ENCODE measurements at places on chromosomes 3 and 15.

DNA sequence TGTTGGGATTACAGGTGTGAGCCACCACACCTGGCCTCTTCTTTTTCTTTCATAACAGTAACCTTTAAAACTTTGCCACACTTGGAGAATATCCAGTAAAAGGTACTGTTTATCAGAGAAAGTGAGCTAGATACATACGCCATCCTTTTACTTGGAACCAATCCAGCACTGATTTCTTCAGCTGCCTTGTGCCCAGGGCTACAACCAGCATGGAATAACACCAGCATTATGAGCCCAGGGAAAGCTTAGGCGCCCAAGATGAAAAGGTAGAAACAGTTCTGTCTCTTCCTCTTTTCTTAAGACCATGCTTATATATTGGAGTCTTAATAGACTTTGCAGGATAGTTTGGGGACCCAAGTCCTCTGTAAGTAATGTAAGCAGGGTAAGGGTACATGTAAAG is 8.4 kb downstream of the SKIC8 start:
- no peak for DNase-seq

- no peak for DNase-seq
Observed at GRCh38 chr3:111252779-111253178, 181.2 kb downstream of the NECTIN3 start.

DNA sequence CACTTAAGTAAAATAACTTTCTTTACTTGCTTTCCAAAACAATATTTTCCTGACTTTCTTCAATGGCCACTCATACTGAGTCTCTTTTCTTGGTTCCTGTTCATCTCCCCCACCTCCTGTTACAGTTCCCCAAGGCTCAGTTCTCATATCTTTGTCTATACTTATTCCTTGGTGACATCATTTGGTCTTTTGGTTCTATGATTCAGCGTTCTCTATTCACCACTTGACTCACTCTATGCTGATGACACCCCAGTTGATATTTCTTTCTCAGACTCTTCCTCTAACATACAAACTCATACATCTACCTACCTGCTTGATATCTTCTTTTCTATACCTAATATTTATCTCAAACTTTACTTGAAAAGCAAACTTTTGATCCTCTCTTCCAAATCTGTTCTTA is 85.0 kb upstream of the P3H2 start:
- DNase-seq: no peak

- DNase-seq: no peak
Observed at GRCh38 chr15:68335251-68335650, 57.7 kb downstream of the FEM1B start.

- no peak for DNase-seq
Observed at GRCh38 chr15:100192097-100193080, 149.4 kb downstream of the ADAMTS17 start.

GRCh38 chr3:45931496-45931895 is 11.8 kb upstream of the CXCR6 start:
- DNase-seq: no peak

- DNase-seq: no peak
Observed at GRCh38 chr15:38085114-38085513, 150.7 kb downstream of the TMCO5A start.

DNA sequence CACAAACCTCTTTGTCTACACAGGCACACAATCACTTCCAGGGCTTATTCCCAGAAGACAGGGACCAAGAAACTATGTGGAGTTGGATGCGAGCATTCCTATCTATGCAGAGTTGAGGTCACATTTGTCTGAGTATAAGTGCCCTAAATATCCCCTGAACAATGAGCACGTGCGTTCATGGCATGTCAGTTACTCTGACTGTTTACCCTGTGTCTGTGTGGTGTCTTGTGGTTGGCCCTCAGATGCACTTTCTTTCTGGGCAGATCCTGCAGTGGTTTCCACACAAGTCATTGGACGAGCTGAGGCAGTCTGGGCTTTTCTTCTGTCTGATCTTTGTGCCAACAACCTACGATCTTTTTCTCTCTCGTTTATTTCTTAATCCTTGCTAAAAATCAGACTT is 134.5 kb downstream of the FBN1 start:
- no peak for DNase-seq

DNA sequence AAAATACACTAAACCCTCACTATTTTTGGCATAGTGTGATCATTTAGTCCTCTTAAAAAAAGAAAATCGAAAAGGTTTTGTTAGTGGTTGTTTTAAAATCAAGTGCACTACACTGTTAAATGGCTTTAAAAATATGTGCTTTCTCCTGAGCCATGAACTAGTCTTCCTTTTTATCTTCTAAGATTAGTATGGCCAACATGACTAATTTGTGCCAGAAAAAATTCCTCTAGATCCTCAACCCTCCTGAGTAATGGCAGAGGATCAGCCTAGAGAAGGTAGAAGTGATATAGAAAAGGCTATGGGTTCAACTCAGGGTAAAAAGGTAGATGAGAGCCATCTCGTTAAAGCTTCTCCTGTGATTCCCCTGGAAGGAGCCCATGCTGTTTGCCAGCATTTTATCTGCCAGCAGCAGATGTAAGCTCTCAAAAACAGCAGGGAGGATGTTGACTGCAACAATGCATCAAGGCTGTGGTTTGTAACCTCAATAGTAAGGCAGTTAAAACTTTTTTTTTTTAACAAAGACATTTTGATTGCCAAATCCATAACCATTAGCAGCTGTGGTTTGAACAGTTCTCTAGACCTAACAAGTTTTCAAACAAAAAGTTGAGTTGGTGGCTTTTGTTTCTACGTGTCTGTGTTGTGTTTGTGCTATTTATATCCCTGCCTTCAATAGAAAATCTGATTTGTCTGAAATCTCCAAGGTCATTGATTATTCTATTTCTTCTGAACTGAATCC is 30.2 kb upstream of the ZNF609 start:
- DNase-seq: peak; percentile 60

DNA sequence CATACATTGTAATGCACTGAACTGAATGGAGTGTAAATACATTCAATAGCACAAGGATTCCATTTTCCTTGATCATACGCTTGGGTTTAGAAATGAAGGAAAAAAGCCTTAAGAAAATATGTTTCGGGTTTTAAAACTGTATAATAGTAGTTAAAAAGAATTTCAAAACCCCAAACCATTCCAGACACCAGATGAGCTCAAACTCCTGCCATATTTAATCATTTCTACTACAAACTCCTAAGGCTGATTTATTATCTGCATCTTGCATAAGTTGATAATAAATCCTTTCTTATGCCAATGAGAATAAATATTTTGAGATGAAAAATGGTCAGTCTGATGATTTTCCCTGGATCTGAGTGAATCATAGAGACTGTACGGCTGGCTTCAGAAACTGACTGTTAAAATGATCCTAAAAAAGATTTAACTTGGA is 51.0 kb downstream of the NR1D2 start:
- DNase-seq: no peak

DNA sequence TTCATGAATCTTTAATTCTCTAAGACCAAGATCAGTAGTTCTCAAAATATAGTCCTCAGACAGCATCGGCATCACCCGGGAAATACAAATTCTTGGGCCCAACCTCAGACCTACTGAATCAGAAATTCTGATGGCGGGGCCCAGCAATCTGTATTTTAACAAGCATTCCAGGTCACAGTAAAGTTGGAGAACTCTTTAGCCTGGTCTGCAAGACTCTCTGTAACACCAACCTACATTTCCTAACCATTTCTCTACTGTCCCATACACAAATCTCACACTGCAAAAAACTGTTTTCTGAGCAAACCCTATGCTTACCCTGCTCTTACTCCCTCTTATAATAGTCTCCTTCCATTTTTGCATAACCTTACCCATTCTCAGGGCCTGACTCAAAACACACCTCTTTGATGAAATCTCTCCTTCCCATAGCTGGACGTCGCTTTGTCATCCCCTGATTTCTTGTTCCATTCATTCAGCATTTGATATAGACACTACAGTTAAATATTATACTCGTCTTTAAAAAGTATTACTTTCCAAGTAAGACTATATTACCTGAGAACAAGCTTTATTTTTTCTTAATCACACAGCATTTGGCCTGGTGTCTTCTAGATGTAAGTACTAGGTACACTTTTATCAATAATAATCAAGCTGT is 83.3 kb upstream of the MYO5C start:
- no peak for DNase-seq

GRCh38 chr3:129694228-129694627 is 87.8 kb upstream of the PLXND1 start:
- no peak for DNase-seq

- no peak for DNase-seq
Observed at GRCh38 chr3:81947359-81947758, 185.9 kb upstream of the GBE1 start.

DNA sequence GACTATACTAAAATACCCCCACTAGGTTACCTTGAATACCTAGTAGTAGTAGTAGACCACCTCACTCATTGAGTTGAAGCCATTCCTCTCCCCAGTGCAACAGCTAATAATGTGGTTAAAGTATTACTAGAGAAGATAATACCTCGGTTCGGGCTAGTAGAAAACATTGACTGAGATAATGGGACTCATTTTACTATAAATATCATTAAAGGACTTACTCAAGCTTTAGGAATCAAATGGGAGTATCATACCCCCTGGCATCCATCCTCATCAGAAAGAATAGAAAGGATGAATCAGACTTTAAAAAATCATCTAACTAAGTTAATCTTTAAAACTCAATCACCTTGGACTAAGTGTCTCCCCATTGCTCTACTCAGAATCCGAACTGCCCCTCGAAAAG is 49.0 kb upstream of the CACNA2D3 start:
- DNase-seq: no peak

- DNase-seq: no peak
Observed at GRCh38 chr3:30227571-30228301, 378.7 kb upstream of the TGFBR2 start.

GRCh38 chr3:142501004-142501926 is 53.4 kb upstream of the XRN1 start:
- no peak for DNase-seq

DNA sequence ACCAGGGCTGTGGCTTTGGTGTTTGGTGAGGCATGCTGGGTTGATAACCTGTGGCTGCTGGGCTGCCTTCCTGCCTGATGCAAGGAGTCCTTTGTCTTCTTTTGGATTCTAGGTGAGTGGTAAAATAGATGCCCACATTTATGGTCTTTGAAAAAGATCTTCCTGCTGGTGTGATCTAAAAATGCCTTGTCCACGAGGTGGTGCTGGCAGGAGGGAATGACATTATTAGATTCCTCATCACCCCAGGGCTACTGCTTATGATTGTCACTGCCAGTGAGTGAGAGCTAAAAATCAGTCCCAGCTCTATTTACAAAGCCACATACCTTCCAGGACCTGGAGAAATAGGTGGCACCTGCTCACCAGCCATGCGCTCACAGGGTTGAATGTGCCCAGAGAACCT is 355.5 kb upstream of the ROPN1 start:
- DNase-seq: no peak

DNA sequence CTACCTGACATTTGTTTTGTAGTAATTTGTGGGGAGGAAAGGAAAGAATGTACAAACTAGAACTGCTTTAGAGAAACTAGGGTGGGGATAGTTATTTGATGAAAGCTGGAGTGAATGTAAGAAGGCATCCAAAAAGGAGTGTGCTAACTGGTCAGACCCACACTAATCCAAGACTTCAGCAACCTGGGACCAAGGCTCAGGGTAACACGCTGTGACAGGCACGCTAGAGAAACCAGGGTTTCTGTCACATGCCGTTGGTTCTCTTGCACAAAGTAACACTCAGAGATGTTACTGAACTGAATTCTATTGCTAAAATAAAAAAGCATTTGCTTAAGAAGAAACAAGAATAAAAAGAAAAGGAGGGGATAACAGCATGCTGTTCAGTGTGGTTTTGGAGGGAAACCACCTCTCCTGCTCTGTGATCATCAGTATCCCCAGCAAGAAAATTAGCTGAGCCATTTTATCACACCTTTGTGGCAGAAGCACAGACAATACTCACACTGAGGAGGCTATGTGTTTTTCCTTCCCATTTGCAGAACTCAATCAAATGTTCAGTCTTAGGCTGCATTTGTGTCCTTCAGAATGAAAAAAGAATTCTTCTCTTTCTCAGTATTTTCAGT is 2.8 kb upstream of the CCDC80 start:
- DNase-seq: no peak

- DNase-seq: no peak
Observed at GRCh38 chr3:127796045-127796830, 26.1 kb downstream of the MGLL start.

DNA sequence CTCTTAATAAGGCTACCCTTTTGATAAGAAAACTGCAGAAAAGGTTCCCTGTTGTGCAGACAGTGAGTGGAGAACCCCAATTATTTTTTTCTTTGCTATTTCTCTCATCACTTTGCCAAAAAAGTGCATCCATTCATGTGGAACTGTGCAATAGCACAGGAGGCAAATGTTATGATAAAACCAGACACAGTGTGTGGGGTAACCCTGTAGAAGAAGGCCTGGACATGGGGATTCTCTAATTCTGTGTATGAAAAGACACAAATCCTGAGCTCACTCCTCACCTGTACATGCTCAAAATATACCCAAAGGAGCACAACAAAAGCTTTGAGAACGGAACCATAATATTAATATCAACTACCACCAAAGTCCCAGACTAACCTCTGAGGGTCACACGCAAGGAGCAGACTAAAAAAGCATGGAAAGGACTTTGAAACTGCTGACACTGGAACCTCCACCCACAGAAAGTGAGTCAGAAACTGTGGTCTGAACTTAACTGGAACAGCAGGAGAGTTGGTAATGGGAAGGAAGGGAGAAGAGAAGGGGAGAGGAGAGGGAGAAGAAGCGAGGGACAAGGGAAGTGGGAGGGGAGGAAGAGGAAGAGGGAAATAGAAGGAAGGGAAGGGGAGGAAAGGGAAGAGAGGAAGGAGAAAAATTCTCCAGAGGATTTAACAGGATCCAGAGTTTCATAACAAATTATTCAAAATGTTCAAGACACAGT is 299.9 kb downstream of the TBC1D5 start:
- no peak for DNase-seq

GRCh38 chr3:68060191-68060590 is 405.8 kb upstream of the SUCLG2 start:
- DNase-seq: no peak

DNA sequence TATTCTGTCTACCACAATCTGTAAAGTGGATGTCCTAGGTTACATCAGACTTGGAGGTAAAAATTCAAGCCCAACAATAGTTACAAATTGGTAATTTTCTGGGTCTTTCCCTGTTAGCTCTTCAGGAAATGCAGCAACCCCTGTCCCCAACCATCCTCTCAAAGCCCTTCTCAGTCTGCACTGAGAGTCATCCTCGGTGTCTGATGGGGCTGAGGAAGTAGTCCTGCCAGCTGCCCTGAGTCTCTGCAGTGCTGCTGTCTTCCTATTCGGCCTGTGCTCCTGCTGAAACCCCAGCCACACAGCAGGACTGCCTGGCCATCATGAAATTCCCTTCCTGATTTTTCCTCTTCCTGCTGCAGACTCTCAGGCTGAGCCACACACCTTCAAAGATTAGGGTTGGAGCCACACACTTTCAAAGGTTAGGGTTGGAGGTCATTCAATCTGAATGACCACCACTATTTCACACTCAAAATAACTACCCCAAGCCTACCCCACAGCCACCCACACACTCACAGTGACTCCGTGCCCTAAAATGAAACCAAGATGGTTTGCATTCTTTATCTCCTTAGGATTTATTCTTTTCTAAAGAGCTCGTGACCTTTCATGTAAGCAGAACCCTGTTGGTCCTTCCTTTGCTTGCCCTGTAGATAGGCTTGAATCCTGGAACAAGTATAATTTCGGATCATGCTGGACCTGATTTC is 17.6 kb downstream of the TRIM42 start:
- DNase-seq: no peak

Data from iPS DF 6.9 (cell line).